AG09319 (cell line): ENCODE measurements at places on chromosomes 13 and 19.

- no peak for DNase-seq
These were observed 140.9 kb downstream of the NDFIP2 start for GRCh38 chr13:79621902-79622301.

DNA sequence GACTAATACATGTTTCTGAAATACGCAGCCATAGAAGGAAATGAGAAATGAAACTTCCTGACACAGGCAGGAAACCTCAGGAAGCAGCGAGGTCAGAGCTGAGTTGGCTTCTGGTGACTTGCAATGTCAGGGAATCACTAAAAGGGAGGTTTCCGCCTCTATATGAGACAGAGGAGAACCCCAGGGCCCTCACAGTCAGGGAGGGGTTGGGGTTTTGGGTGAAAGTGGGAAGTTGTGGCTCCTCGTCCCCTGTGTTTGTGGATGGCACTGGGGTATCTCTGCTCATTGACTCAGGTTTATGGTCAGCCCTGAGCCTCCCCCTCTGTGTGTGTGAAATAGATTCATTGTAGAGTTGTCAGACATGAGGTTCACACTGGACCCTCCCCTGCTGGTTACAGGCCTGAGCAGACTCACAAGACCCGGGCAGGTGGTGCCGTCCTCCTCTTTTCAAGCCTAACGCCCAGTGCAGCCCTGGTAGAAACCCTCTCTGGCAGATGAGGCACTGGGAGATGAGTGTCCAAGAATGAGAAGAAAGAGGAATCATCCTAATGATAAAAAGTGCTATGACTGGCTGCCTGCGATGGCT is 5.5 kb upstream of the LILRA6 start:
- no peak for DNase-seq

GRCh38 chr13:29411481-29411880 is 184.0 kb downstream of the SLC7A1 start:
- no peak for DNase-seq

DNA sequence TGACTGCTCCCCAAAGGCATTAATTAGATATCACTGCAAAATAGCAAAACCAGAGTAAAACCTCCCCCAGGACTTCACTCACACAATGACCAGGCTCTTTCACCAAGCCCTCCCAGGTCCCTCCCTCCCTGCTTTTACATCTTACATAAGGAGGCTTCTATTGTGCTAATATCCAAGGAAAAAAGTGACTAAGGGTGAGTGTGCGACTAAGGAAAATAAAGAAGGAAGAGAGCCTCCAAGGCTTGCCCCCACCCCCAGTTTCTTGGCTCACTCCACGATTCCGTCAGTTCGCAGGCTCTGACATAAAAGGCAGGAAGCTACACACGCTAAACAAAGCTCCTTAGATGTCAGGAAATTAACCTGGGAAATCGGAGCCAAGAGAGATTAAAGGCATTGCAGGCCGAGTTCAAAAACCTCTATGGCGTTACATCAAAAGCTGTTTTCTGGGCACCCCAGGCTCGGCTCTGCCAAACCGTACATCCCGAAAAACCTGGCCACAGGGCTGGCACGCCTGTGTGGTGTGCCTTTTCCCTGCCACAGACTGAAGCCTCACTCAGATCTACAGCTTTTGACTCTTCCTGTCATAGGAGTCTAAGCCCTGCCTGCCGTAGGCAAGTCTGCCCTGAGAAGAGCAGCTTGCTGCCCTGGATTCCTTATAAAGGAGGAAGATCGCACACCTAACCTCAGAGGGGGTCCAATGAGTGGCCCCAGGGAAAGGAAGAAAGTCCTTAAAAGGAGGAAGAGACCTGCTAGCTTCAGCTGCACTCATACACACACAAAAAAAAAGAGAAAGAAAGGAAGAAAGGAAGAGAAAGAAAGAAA is 67.0 kb upstream of the SERP2 start:
- DNase-seq = peak; percentile 75
